ENCODE measurements at places on chromosomes 4 and X. TPM values are rescaled to one million over a fixed set of nuclear protein-coding genes. Genes with fewer than 3 reads are reported as not detected.

Gene GPRASP1
- polyA plus RNA-seq, result 0.65 TPM

Gene CTAG1A
- not detected for polyA plus RNA-seq

Gene EPGN
- polyA plus RNA-seq, result not detected

Gene ATP1B4
- polyA plus RNA-seq, result not detected

Gene HTN1
- polyA plus RNA-seq, result not detected

Gene RASGEF1B
- polyA plus RNA-seq, result 1.6 TPM

GRCh38 chr4:170671171-170671570 is 581.4 kb upstream of the AADAT start:
- no peak for DNase-seq

GRCh38 chrX:136825771-136826170 is 45.0 kb upstream of the ARHGEF6 start:
- DNase-seq, result no peak

- no peak for DNase-seq
Observed at GRCh38 chr4:90137555-90137954, 10.4 kb downstream of the CCSER1 start.

DNA sequence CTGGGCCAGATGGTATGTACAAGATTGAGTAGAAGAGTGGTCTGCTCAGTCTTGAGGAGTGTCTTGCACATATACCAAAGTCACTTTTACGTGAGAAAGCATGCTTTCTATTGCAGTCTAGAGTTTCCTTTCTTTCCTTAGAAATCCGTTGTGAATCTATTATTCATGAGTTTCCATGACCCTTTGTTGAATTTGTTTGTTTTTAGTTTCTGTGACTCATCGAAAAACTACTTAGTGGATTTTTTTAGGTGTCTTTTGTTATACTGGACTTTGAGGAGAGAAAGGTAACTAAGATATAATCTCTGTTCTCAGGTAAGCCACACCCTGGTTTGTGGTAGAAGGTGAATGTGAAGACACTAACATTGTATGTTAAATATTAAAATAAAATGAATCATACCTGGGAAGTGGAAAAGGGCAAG is 23.0 kb downstream of the GALNT7 start:
- no peak for DNase-seq

DNA sequence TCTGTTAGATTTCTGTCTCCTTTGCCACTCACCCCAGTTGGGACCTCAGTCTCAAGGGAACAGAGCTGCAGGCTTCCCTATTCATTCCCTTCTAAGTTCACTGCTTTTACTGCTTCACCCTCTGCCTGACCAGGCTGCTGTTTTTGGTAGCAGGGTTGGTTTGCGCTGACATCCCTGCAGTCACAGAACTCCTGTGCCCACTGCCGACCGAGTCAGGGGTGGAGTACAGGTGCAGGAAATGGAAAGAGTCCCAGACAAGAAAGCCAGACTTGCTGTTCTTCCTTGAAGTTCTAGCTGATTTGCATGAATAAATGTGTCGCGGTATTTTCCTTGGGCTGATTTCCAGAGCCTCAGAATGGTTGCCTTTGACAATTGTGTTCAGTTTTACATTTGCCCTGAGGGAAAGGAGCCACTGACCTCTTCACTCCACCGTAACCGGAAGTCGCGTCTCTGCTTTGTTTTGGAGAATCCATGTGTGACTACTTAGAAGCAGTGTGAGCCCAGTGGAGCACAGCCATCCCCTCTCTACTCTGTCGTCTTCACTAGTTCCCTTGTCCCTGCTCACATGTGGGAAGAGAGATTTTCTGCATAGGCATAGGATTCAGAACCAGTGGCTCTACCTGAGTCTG is 84.8 kb downstream of the TNIP2 start:
- DNase-seq, result no peak

- DNase-seq, result no peak
Observed at GRCh38 chr4:89347363-89348025, 39.9 kb upstream of the GPRIN3 start.

- DNase-seq, result no peak
Observed at GRCh38 chrX:63525491-63525890, 174.4 kb upstream of the SPIN4 start.

Measured in H1 (cell line).